Neural crest cell (in vitro differentiated cells): ENCODE measurements at places on chromosomes 3 and 15.

DNA sequence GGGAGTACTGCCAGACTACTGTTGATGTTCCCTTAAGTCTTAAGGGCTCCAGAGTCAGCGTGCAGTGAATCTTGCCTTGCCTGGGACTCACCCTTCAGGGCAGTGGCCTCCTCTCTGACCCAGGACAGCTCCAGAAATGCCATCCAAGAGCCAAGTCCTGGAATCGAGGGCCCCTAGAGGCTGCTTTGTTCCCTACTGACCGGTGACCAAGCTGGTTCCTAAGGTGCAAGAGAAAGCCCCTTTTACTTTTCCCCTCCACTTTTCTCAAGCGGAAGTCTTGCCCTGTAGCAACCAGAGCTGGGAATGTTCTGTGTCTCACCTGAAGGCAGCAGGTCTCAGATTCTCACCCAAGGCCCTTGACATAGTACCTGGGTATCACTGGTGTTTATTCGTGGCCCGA, 238.0 kb downstream of the DOCK3 start:
- DNase-seq, result no peak

DNA sequence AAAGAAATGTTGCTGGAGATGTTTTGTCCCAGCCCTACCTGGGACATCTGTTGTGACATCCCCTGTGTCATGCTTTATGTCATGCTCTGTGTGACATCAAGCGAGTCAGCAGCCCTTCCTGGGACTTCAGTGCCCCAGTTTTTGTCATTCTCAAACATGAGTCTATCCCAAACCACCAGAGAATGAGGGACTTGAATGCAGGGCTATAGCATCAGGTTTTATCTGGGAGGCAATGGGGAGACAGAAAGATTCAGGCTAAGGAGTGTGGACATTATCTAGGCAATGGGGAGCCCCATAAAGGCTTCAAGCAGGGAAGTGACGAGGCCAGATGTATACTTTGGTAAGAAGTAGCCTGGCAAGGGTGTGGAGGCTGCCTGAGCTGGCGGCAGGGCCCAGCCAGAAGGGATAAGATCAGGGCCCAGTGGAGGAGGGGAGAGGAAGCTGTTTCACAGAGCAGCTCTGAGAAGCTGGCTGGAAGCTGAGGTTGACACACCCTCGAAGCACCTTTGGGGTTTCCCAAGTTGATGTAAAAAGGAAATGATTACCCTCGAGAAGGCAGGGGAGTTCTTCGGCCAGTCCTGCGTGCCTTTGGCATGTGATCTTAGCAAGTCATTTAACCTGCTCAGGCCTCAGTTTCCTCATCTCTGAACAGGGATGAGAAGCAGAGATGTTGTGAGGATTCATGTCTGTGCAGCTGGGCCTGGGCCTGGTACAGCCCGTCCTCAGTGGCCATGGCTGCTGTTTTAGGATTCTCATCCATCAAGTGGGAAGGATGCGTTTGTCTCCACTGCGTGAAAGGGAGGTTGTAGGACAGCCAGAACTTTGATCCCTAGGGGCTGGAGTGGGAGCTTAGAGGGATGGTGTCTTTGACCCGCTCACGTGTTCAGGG, 34.3 kb downstream of the IRAK2 start:
- no peak for DNase-seq

DNA sequence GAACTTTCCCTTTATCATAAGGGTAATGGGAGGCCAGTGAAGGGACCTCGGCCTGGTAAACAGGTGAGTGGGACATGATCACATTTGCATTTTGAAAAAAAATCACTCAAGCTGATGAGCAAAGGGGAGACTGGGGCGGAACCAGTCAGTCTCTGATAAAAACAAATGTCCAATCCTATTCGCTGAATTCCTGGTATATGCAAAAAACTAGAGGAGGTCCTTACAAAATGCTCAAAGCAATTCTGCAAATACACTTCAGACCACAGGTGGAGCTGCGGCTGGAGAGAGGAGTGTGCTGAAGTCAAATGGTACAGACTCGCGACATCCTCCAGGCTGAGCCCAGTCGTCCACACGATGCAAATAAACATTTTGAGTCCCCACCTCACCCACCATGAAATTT, 166.7 kb downstream of the FOXP1 start:
- DNase-seq, result no peak

GRCh38 chr3:84194029-84194428, 764.8 kb upstream of the CADM2 start:
- DNase-seq, result no peak

DNA sequence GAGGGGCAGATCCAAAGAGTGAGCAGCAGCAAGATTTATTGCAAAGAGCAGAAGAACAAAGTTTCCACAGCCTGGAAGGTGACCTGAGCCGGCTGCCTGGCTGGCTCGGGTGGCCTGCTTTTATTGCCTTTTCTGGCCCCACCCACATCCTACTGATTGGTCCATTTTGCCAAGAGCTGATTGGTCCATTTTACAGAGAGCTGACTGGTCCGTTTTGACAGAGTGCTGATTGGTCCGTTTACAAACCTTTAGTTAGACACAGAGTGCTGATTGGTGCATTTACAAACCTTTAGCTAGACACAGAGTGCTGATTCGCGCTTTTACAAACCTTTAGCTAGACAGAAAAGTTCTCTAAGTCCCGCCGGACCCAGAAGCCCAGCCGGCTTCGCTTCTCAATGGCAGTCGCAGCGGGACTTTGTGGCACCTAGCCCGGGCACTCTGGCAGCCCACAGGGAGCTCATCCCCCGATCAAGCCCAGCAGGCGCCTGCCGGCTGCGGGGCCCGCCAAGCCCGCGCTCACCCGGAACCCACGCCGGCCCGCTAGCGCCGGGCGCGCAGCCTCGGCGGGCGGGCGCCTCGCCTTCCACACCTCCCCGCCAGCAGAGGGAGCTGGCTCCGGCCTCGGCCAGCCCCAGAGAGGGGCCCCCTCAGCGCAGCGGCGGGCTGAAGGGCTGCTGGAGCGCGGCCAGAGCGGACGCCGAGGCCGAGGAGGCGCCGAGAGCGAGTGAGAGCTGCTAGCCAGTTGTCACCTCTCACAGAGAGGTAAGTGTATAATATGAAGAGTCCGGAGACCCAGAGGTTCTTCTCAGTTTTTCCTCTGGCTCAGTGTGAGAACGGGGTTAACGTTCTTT, 339.2 kb downstream of the CHL1 start:
- no peak for DNase-seq

GRCh38 chr3:142624341-142625152, 28.4 kb downstream of the PLS1 start:
- no peak for DNase-seq

- DNase-seq, result no peak
Measured at GRCh38 chr3:133463347-133463860, 63.5 kb downstream of the BFSP2 start.

DNA sequence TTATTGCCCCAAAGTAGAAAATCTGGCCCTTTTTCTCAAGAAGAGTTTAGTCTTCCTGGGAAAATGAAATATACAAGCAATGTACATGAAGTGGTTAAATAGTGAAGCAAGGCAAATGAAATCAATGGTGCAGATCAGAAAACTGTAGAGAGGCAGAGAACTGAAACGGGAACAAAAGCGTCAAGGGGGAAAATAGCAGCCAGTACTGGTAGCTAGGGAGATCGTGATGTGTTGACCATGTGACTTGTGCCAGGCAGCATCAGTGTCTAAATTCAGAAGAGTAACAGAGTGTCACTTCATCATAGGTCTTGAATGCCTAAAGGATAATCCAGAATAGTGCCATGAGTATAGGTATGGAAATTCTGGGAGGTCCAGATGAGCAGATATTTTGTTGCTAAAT, 163.1 kb downstream of the CHL1 start:
- no peak for DNase-seq

DNA sequence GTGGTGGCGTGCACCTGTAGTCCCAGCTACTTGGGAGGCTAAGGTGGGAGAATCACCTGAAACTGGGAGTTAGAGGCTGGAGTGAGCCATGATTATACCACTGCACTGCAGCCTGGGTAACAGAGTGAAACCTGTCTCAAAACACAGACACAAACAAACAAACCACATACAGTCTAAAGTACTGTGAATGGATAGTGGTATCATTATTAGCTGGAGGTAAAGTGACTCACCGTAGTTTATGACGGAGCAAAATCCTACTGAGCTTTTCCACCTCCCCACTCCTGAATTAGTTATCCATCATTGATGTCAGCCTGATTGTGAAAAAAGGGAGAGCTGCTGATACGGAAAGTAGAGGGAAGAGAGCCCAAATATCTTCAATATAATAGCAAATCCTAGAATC, 3.2 kb upstream of the CNOT10 start:
- no peak for DNase-seq

GRCh38 chr15:42749266-42749665, 12.3 kb upstream of the CDAN1 start:
- no peak for DNase-seq

- DNase-seq, result no peak
Measured at GRCh38 chr15:99253381-99254090, 2.3 kb downstream of the LRRC28 start.

GRCh38 chr3:104604326-104605010, 762.2 kb upstream of the ALCAM start:
- no peak for DNase-seq

GRCh38 chr15:26967719-26968269, 3.2 kb upstream of the GABRG3 start:
- peak; percentile 66 for DNase-seq

DNA sequence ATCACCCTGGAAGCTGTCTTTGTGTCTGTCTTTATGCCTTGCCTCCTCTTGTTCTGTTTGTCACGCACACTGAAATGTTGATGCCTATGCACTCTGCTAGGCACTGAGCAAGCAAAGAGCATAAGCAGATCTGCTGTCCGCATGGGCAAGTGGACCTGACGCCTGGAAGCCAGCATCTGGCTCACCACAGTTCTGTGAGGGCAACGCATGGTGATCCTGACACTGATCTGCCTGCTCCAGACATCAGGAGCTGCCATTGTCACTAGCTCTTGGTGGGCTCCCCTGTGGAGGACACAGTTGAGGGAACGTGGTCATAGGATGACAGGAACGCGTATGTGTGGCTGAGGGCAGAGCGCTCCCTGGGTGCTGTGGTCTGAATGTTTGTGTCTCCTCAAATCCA, 234.6 kb downstream of the ADAMTS17 start:
- DNase-seq, result no peak

- no peak for DNase-seq
Measured at GRCh38 chr3:12014613-12015012, 10.4 kb downstream of the SYN2 start.

DNA sequence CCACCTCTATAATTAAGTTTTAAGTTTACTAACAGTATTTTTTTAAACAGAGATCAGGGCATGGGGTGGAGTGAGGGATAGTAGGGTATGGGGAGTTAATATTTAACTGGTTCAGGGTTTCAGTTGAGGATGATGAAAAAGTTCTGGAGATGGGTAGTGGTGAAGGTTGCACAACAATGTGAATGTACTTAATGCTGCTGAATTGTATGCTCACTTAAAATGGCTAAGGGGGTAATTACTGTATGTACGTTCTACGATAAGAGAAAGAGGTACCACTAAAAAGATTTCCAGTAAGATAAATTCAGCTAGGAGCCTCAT, 101.4 kb downstream of the TNIK start:
- no peak for DNase-seq

DNA sequence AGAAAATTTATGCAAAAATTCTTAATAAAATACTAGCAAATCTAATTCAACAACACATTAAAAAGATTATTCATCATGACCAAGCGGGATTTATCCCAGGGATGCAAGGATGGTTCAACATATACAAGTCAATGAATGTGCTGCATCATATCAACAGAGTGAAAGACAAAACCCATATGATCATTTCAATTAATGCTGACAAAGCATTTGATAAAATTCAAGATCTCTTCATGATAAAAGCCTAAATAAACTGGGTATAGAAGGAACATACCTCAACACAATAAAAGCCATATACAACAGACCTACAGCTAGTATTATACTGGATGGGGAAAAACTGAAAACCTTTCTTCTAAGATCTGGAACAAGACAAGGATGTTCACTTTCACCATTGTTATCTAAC, 89.7 kb downstream of the KBTBD8 start:
- DNase-seq, result no peak

GRCh38 chr3:52286777-52287110, 884 bp upstream of the GLYCTK start:
- DNase-seq, result no peak

DNA sequence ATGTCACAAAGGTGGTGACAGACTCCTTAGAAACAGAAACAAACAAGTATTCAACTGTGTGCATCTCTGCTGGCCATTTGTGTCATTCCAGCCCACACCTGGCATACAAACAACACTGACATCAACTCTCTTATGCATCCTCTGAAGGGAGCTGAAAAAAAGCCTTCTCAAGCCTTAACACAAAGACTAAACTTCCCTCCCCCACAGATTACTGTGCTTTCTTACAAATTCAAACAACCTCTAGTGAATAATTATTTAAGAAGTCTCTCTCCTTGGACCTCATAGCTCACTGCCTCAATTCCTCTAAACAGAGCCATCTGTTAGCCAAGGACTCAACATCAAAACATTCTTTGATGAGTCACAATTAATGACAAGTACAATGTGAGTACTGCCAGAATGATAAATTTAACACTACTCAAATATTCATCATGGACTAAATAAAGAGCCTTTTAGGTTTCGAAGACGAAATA, 132.1 kb downstream of the WDR76 start:
- DNase-seq, result no peak

DNA sequence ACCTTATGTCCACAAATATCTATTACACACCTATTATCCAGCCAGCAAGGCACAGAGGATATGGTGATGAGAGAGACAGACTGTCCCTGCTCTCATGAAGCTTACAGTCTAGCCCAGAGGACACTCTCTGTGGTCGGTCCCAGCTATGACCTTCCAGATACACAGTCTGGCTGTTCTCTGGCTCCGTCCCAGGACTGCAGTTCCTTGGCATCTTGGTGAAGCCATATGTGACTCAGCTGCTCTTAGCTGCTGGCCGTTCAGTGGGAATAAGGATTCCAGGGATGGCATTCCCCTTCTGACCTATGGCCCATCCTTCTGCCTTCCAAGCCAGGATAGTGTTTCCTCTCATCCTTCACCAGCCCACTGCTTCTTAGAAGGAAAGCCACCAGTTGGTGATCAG, 30.8 kb downstream of the MEX3B start:
- no peak for DNase-seq

GRCh38 chr3:65979162-65979561, 59.6 kb downstream of the MAGI1 start:
- no peak for DNase-seq

DNA sequence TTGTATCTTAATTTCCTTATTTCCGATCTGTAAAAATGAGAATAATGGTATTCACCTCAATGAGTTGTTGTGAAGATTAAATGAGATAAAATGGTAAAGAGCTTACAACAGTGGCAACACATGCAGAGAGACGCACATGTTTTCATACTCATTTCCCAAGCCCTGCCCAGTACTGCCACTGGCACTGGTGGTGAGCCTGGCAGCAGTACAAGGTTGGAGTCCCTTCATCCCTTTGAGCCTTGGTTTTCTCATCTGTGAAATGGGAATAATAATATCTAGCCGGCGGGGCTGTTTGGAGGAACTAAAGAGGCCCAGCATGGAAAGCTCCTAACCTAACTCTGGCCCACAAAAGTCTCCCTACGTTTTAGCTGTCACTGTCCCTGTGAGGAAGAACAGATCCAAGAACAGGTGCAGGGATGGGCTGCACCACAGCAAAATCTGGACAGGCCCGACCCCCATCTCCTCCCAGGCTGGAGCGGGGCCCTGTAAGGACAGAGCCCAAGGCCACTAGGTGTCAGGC, 866 bp upstream of the CD276 start:
- DNase-seq, result no peak
